ENCODE measurements at places on chromosomes 16 and 17. TPM values are rescaled to one million over a fixed set of nuclear protein-coding genes. Genes with fewer than 3 reads are reported as not detected.

DNA sequence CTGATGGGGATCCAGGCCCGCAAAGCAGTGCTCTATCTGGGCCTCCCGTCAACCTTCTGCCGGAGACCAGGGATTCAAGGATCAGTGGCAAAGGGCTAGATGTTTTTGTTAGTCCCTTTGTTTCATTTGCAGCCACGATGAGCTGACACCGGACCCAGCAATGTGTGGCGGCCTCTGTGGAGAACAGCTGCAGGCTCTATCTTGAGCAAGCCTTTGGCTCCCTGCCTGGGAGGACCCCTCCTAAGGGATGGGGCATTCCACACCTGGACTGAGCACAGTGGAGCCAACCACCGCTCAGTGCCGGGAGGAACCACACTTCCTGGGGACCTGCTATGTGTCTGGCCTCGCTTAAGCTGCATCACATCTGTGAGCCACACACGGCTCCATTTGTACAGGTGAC, 215.8 kb downstream of the RBFOX3 start:
- ATAC-seq = no peak

GRCh38 chr16:59964232-59964924, 1230.3 kb upstream of the GOT2 start:
- ATAC-seq = no peak

DNA sequence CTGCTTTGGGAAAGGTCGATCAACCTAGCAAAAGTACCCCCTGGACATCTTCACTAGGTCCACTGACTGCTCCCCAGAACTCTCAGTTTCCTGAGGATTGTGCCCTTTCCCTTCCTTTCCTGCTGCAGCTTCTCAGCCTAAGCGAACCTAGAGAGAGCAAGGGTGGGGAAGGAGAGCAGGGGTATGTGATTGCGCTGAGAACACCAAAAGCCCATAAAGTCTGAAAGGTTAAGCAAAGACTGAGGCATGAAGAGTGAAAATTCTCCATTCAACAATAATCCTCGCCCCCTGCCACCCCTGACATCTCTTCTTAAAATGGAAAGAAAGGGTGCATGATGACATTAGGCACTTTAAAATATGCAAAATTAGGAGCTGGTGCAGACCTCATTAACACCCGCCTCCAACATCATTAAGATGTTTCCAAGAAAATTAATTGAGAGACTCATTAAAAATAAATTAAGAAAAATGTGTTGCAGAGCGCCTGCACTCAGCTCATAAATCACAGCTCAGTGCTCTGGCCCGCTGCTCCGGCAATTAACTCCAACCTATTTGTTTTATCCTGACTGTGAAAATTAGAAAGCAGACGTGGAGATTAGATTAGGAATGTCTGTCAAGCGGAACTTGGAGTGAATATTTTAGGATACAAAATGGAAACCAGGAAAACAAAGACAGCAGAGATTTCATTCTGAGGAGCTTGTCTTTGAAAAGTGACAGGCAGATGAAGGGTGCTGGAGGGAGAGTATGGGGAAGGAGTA, 49.1 kb upstream of the PMFBP1 start:
- peak; percentile 75 for ATAC-seq

- no peak for ATAC-seq
Measured at GRCh38 chr16:78718141-78718540, 618.7 kb downstream of the WWOX start.

GRCh38 chr17:8277317-8277716, 11.2 kb upstream of the RANGRF start:
- no peak for ATAC-seq

The C1QTNF1 gene
- 14.4 TPM for total RNA-seq

DNA sequence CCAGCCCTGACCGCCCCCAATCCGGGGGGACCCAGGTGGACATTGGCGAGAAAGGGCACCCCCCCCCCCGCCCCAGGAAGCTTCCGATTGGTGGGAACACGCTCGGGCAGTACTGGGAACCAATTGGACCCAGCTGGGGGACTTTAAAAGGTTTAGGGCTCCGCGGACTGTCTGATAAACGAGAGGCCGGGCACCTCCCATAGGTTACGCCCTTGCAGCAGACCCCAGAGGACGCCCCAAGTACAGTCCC, 245 bp downstream of the TMEM256 start:
- ATAC-seq = no peak

DNA sequence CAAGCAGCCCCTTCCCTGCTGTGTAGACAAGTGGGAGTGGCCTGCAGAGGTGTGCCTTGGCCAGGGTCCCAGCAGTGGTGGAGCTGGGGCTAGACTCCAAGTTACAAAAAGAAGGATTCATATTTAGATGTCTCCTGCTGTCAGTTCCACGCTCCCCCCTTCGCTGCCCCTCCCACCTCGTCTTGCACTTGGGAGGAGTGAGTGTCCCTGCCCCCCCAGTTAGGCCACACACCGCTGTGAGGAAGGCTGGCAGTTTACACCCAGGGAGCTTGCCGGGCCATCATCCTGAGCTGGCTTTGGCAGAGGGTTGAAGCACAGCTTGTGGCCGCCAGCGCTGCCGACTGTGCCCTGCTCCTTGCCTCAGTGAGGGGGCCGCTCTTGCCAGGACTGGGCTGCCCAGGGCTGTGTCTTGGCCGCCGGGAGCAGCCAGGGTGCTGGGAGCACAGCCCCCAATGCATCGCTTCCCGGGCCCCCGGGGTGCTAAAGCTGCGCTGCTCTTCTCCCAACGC, 44.3 kb downstream of the ELAC2 start:
- peak; percentile 41 for ATAC-seq

GRCh38 chr16:31050280-31051030, 17.1 kb downstream of the STX4 start:
- no peak for ATAC-seq

The ULK2 gene
- 25.8 TPM for total RNA-seq

The FBXO39 gene
- total RNA-seq = not detected

The CIBAR2 gene
- 0.49 TPM for total RNA-seq

DNA sequence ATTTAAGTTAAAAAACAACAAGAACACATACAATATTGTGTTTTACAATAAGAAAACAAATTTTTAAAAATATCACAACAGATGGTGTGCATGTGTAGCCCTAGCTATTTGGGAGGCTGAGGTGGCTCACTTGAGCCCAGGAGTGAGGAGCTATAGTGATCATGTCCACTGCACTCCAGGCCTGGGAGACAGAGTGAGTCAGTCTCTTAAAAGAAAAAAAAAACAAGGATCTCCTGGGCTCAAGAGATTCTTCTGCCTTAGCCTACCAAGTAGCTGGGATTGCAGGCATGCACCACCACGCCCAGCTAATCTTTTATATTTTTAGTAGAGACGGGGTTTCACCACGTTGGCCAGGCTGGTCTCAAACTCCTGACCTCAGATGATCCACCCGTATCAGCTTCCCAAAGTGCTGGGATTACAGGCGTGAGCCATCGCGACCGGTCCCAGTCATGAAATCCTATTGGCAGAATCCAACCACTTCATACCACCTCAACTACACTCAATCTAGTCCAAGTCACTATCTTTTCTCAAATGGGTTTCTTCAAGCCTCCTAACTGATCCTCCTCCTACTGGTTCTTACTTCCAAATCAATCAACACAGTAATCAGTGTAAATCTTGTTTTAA, 55.0 kb downstream of the STH start:
- ATAC-seq = no peak

DNA sequence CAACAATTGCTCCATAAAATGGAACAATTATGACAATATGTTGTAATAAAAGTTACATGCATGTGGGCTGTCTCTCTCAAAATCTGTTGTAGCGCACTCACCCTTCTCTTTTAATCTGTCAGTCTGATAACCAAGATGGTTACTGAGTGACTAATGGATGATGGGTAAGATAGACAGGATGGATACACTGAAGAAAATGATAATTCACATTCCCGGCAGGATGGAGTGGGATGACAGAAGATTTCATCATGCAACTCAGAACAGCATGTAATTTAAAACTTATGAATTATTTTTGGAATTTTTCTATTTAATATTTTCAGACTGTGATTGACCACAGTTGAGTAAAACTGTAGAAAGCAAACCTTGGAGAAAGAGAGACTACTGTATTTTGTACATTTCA, 30.5 kb downstream of the CDH13 start:
- ATAC-seq = no peak

- no peak for ATAC-seq
Measured at GRCh38 chr17:2967515-2967914, 95.9 kb downstream of the OR1D5 start.

GRCh38 chr16:89910717-89911354, 7.8 kb upstream of the MC1R start:
- ATAC-seq = no peak

DNA sequence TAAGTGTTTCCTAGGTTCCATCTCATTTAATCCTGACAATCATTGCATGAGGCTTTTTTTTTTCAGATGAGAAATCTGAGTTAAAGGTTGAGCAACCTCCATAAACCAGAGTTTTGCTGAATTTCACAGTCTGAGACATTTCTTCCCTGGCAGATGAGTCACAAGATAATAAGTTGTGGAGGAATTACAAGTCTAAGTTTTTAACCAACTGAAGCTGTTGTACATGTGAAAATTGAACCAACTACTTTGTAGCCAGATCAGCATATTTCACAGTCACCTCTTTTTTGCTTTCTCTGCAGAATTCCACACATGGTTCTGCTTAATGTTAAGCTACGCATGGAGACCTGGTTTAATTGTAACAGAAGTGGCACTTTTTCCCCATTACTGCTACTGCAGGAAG, 765.6 kb downstream of the CDH11 start:
- peak; percentile 95 for ATAC-seq

The LGALS9C gene
- not detected for total RNA-seq

- ATAC-seq = no peak
Measured at GRCh38 chr16:27704252-27704651, 154.3 kb downstream of the KATNIP start.

- peak; percentile 69 for ATAC-seq
Measured at GRCh38 chr17:35726127-35726952, 5.1 kb upstream of the RASL10B start.

- peak; percentile 99 for ATAC-seq
Measured at GRCh38 chr16:85688586-85689284, at the start of gene GINS2. GINS2 (minus strand) TSS chr16:85688954; CDS start chr16:85688898, 56 bp downstream.

GRCh38 chr17:56173958-56174835, 20.9 kb downstream of the ANKFN1 start:
- ATAC-seq = peak; percentile 55

GRCh38 chr16:19375561-19376158, 42.0 kb upstream of the TMC5 start:
- ATAC-seq = peak; percentile 81

DNA sequence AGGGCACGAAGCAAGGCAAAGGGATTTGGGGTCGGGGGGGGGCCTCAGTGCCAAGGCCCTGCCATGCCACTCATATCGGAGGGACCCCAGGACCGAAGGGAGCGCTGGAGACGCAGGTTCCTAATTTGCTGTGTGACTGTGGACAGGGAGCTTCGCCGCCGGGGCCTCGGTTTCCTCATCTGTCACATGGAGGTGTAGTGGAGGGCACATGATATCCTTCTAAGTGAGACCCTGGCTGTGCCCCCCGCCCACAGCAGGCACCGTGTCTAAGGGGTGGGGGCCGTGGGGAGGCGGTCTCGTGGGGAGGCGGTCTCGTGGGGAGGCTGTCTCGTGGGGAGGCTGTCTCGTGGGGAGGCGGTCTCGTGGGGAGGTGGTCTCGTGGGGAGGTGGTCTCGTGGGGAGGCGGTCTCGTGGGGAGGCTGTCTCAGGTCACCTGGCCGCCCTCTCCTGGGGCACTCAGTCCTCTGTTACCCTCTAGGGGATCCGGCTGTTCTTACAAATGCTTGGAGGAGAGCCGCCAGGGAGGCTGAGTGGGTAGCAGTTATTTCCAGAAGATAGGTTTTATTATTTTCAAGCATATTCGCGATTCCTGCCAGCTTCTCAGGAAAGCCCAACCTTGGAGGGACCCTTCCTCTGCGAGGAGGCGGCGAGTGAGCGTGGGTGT, 205.0 kb downstream of the NTN1 start:
- ATAC-seq = no peak

- ATAC-seq = no peak
Measured at GRCh38 chr17:64056269-64057005, 36.0 kb upstream of the ICAM2 start.

The TEX14 gene
- total RNA-seq = 0.41 TPM

DNA sequence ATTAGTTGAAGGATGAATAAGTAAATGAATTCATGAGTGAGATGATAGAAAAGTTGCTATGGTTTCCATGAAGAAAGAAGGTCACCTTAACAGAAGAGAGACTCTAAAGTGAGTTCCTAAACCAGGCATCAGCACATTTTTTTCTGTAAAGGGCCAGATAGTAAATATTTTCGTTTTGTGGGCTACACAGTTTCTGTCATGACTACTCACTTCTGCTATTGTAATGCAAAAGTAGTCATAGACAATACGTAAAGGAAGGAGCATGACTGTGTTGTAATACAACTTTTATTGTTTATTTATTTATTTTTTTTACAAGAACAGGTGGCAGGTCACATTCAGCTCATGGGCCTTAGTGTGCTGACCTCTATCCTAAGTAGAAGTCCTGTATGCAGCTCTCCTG, 426.1 kb upstream of the DYNLRB2 start:
- ATAC-seq = no peak

DNA sequence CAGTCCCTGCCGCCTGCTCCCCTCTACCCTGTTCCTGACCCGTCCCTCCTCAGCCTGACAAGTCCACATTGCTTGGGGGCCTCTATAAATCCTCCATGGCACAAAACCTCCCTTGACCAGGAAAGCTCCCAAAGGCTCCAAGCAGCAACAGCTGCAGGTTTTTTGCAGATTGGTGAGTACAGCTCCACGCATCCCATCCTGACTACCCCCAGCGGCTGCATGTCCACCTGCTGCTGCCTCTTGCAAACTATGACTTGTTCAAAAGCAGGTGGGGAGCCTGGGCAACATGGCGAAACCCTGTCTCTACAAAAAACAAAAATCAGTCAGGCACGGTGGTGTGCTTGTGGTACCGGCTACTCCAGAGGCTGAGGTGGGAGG, 122.8 kb downstream of the ANKRD11 start:
- ATAC-seq = no peak

The KCNJ18 gene
- total RNA-seq = not detected

DNA sequence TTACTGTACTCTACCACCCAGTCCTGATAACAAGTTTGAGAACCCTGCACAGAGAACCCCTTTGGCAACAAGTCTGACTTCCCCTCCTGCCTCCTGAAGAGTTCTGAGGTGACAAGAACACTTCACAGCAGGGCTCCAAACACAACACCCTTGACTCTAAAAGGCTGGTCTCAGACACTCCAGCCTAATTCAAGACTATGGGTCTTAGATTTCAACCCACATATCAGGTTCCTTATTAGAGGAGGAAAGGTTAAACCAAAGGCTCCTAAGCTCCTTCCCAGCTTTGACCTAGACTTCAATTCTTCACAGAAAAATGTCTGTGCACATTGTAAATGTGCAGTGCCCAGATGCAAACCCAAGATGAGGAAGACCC, 23.0 kb downstream of the RANBP10 start:
- no peak for ATAC-seq

DNA sequence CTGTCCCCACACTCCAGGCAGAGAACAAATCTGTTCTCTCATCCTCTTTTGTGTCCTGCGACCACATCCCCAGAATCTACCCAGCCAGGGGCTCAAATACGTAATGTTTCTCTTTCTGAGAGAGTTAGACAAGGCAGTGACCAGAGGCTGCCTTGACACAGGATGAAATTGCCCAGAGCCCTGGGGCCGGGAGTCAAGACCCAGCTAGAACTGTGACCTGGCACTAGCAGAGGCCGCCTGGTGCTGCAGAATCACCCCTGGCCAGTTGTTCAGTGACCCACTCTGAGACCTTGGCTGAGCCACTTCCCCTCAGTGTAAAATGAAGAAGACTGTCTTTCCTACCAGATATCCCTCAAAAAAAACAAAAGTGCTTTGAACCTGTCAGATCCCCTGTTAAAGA, 72.5 kb downstream of the USP22 start:
- no peak for ATAC-seq

- peak; percentile 74 for ATAC-seq
Measured at GRCh38 chr17:60039114-60039846, 39.4 kb downstream of the HEATR6 start.
